IMR-90 (cell line): ENCODE measurements at places on chromosomes 4 and X.
A peak's percentile ranks its signal among the peaks of the same experiment; 100 is the strongest.

- H3K4me3 ChIP-seq = no peak overlapping the region
- H3K27me3 ChIP-seq = peaks cover 14% of the 10 kb centered on the region
- DNase-seq = peak; percentile 59
- no peaks in the 10 kb centered on the region for H3K36me3 ChIP-seq
- no peaks in the 10 kb centered on the region for H3K4me1 ChIP-seq
- H3K27ac ChIP-seq = no peak overlapping the region
Measured at GRCh38 chr4:54423066-54423465, 194.0 kb downstream of the PDGFRA start.

DNA sequence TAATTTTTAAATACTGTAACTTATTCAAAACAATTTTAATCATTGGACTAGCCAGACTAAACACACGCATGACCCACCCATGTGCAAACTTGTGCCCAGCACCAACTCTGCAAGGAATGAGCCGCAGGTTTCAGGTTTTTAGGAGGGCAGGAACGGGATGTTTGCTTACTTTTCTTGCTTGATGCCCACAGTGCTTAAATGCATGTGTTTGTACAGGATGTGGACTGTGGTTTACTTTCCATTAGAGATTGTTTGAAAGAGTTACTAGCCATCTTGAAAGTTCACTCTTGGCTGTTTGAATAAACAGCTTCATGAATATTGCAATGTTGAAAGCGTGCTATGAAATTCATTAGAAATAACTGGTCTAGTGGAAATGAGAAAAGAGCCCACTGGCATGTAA, 83.3 kb downstream of the STK32B start:
- no peak overlapping the region for H3K27ac ChIP-seq
- no peaks in the 10 kb centered on the region for H3K4me1 ChIP-seq
- H3K36me3 ChIP-seq = no peaks in the 10 kb centered on the region
- DNase-seq = no peak

GRCh38 chr4:129167640-129168260, 71.8 kb downstream of the C4orf33 start:
- H3K36me3 ChIP-seq = no peaks in the 10 kb centered on the region
- DNase-seq = peak; percentile 2
- no peak overlapping the region for H3K27ac ChIP-seq

DNA sequence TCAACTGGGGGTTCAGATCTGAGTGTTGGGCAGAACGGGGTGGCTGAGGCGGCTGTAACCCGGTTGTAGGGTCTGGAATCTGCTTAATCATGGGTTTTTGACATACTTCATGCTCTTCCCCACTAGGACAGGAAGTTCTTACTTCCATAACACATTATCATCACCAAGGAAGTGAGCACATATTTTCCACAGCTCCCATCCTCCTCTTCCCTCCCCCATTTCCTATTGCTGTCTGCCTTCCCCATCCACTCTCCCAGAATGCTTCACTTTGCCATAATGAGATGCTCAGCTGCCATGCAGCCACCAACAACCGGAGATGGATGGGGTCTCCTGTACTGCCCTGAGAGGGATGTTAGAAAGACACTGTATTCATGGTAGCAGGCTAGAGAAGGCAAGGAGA, 6.4 kb upstream of the DCUN1D4 start:
- no peak overlapping the region for H3K27ac ChIP-seq
- peaks cover 1% of the 10 kb centered on the region; the same call in 1 of the 2 replicates for H3K4me1 ChIP-seq
- DNase-seq = no peak
- H3K4me3 ChIP-seq = no peak overlapping the region
- H3K27me3 ChIP-seq = no peaks in the 10 kb centered on the region; the same call in 1 of the 2 replicates

- peak; percentile 86 for DNase-seq
- no peaks in the 10 kb centered on the region for H3K36me3 ChIP-seq
- H3K27ac ChIP-seq = no peak overlapping the region; the same call in 1 of the 2 replicates
- no peaks in the 10 kb centered on the region for H3K4me1 ChIP-seq
- H3K27me3 ChIP-seq = no peaks in the 10 kb centered on the region
Measured at GRCh38 chrX:13101441-13102139, 57.2 kb upstream of the FAM9C start.

- H3K36me3 ChIP-seq = no peaks in the 10 kb centered on the region
- no peaks in the 10 kb centered on the region for H3K27me3 ChIP-seq
- peaks cover 2% of the 10 kb centered on the region for H3K4me1 ChIP-seq
- no peak overlapping the region for H3K4me3 ChIP-seq
- H3K27ac ChIP-seq = peak overlapping the region; percentile 64; the same call in 1 of the 2 replicates
- DNase-seq = peak; percentile 18
Measured at GRCh38 chr4:118917582-118917981, 28.9 kb downstream of the SYNPO2 start.
